ENCODE measurements at places on chromosomes 11 and 22. TPM values are rescaled to one million over a fixed set of nuclear protein-coding genes. Genes with fewer than 3 reads are reported as not detected.
A peak's percentile ranks its signal among the peaks of the same experiment; 100 is the strongest.

Gene CECR2
- 0.26 TPM for total RNA-seq

Gene SLC22A8
- not detected for total RNA-seq

Gene OR52E8
- not detected for total RNA-seq

DNA sequence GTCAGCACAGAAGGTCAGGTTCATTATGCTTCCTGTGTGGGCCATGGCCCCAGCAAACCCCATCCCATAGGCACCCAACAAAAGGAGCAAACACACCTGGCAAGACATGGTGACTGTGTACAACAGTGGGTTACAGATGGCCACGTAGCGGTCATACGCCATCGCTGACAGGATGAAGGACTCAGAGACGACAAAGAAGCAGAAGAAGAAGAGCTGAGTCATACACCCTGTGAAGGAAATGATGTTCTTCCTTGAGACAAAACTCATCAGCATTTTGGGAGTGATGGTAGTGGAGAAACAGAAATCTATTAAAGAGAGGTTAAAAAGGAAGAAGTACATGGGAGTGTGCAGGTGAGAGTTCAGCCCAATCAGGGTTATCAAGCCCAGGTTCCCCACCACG lies 309 bp downstream of the OR8B12 start:
- DNase-seq = no peak
- no peaks in the 10 kb centered on the region for H3K4me1 ChIP-seq
- H3K36me3 ChIP-seq = no peaks in the 10 kb centered on the region
- peaks cover 15% of the 10 kb centered on the region for H3K27me3 ChIP-seq

DNA sequence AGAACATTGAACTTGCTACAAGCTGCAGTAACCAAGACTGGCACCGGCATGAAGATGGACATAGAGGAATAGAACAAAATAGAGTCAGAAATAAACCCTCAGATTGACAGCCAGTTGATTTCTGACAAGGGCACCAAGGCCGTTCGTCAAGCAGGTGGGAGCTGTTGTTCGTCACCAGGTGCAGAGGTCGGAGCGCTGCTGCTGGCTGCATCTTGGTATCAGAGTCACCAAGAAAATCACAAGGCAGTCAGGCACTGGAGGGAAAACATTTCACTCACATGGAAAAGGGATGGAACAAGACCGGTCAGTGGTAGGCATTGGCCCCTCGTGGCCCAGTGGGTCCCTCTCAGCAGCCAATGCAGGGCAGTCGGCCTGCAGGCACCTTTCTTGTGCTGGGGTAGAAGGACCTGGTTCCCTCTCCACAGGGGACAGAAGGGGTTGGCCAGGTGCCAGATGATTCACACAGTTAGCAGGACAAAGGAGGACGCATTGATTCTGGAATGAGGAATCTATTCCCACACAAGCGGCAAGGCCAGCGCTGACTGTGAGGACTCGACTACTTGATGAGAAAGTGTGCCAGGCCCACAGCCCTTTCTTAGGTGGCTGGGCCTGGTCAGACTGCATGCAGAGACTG lies 115.8 kb upstream of the FGF3 start:
- no peak for DNase-seq
- H3K36me3 ChIP-seq = no peaks in the 10 kb centered on the region
- H3K27me3 ChIP-seq = peaks cover 13% of the 10 kb centered on the region

DNA sequence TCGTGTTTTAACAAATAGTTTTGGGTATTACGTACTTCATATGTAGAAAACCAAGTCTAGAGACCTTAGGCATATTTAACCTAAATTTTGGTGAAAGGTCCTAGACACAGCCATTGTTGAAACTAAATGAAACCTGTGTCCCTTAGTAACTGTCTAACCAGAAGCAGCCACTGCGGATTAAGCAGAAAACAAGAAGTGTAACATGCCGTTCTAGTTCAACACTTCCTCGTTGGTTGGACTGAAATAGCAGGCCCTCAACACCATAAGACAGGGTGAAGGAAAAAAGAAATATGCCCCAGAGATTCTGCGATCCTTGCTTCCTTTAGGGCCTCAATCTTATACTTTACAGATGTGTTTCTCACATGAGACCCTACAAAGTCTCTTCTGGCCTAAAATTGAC lies 2.0 kb downstream of the NAA40 start:
- H3K27ac ChIP-seq = no peak overlapping the region
- no peaks in the 10 kb centered on the region for H3K36me3 ChIP-seq
- H3K27me3 ChIP-seq = no peaks in the 10 kb centered on the region
- DNase-seq = no peak
- H3K4me3 ChIP-seq = peak overlapping the region; percentile 40

- H3K36me3 ChIP-seq = no peaks in the 10 kb centered on the region
- no peak overlapping the region for H3K27ac ChIP-seq
- H3K4me1 ChIP-seq = no peaks in the 10 kb centered on the region
- H3K27me3 ChIP-seq = peaks cover 7% of the 10 kb centered on the region
- no peak overlapping the region for H3K4me3 ChIP-seq
Measured at GRCh38 chr11:116376547-116376946, 396.2 kb downstream of the BUD13 start.

DNA sequence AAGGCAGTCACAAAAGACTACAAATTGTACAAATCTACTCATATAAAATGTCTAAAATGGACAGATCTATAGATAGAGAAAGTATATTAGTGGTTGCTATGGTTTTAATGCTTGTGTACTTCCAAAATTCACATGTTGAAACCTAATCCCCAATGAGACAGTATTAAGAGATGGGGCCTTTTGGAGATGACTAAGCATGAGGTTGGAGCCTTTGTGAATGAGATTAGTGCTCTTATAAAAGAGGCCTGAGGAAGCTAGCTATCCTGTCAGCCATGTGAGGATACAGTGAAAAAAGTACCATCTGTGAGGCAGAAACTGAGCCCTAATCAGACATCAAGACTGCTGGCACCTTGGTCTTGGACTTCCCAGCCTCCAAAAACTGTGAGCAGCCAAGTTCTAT lies 82.6 kb downstream of the CYP2R1 start:
- H3K27me3 ChIP-seq = no peaks in the 10 kb centered on the region
- H3K27ac ChIP-seq = no peak overlapping the region
- peaks cover 4% of the 10 kb centered on the region for H3K4me1 ChIP-seq
- H3K4me3 ChIP-seq = no peak overlapping the region

DNA sequence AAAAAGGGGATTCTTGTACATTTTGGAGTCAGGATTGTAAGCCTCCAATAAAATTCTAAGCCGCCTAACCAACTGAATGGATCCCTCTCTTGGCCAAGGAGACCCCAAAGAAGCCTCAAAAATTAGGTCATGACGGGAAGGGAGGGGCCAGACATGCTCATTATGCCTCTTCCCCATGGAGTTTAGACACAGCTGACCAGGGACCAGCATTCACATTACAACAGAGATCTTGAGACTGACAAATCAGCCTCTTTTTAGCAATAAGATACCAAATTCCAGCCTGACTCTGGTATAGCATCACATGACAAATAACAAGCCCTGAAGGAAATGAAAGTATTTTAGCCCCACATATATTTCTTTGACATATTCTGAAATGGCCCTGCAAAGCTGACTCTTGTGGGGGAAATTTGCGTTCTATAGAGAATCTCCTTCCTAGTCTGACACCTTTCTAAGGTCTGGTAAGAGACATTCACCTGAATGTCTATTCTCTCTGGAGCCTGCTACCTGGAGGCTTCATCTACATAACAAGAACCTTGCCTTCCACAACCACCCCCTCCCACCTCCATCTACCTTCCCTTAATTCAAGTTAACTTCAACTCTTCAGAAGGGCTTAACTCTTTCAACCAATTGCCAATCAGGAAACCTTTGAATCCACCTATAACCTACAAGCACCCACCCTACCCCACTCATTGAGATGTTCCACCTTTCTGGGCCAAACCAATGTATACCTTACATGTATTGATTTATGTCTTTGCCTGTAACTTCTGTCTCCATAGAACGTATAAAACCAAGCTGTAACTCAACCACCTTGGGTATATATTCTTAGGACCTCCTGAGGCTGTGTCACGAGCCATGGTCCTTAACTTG lies 10.3 kb downstream of the GAL start:
- H3K4me3 ChIP-seq = no peak overlapping the region
- DNase-seq = no peak
- peaks cover 18% of the 10 kb centered on the region for H3K4me1 ChIP-seq
- no peak overlapping the region for H3K27ac ChIP-seq
- no peaks in the 10 kb centered on the region for H3K36me3 ChIP-seq

DNA sequence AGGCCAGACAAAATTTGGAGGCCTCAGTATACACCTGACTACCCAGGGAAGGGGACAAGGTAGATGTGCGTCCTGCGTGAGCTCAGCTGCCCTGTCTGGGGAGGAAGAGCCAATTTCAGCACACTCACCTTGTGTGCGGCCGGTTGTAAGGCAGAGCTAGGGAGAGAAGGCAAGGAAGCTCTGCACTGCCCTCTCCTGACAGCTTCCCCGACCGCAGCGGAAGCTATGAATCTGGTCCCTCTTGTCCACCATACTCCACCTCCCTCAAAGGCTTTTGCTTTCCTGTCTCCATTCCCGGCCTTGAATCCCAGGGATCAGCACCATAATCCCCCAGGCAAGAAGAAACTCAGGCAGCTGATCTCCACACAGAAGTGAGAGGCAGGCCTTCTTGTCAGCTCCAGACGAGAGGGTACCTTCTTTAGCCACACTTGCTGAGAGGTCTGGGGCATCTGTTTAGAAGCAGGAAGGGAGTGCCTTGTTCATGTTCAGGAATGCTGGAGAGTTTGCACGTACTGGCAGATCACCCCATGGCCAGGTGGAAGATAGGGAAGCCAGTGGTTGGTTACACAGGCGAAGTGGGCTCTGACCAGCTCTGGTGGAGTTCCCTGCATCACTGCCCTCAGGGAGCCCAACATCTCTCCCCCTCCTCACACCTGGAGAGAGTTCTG lies 62.5 kb downstream of the FEZ1 start:
- no peak overlapping the region for H3K4me3 ChIP-seq
- H3K27ac ChIP-seq = no peak overlapping the region
- H3K27me3 ChIP-seq = peaks cover 16% of the 10 kb centered on the region
- H3K4me1 ChIP-seq = no peaks in the 10 kb centered on the region
- peak; percentile 6 for DNase-seq
- H3K36me3 ChIP-seq = no peaks in the 10 kb centered on the region

- H3K27me3 ChIP-seq = no peaks in the 10 kb centered on the region
- no peak overlapping the region for H3K4me3 ChIP-seq
- no peak overlapping the region for H3K27ac ChIP-seq
- no peaks in the 10 kb centered on the region for H3K4me1 ChIP-seq
Measured at GRCh38 chr11:46987183-46987582, 50.6 kb downstream of the CSTPP1 start.

- peak overlapping the region; percentile 88 for H3K27ac ChIP-seq
- peak overlapping the region; percentile 24 for H3K4me3 ChIP-seq
- DNase-seq = peak; percentile 27
- H3K4me1 ChIP-seq = peaks cover 48% of the 10 kb centered on the region
Measured at GRCh38 chr11:35013514-35014233, 97.3 kb downstream of the PDHX start.

GRCh38 chr11:12195768-12196167 lies 85.4 kb downstream of the MICAL2 start:
- no peaks in the 10 kb centered on the region for H3K27me3 ChIP-seq
- H3K36me3 ChIP-seq = peaks cover 14% of the 10 kb centered on the region
- peak; percentile 54 for DNase-seq
- H3K4me3 ChIP-seq = peak overlapping the region; percentile 81
- peak overlapping the region; percentile 86 for H3K27ac ChIP-seq
- peaks cover 70% of the 10 kb centered on the region for H3K4me1 ChIP-seq

DNA sequence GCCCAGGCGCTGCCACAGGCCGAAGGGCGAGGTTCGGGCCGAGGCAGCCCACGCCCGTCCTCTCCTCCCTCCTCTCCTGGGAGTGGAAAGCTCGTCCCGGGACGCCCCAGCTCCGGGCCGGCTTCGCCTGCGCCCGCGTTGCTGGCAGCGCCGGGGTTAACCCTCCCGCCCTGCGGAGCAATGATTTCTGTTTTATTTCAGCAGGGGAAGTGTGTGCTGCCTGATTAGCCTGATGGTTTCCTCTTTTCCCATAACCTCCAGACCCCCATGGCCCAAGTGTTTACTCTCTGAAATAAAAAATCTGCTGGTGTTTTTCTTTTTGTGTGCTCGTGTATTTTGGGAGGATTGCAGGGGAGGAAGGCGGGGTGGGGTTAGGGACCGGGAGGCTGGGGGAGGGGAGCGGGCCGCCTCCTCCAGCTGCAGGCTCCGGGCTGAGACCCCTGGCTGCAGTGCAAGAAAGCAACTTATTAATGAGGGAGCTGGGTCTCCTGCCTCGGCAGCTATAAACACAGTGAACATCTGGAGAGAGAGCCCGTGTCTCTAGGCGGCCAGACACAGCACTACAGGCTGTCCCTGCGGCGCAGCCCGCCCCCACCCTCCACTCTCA lies 38.6 kb downstream of the ETS1 start:
- H3K4me3 ChIP-seq = peak overlapping the region; percentile 77
- DNase-seq = peak; percentile 36
- H3K27me3 ChIP-seq = no peaks in the 10 kb centered on the region
- H3K27ac ChIP-seq = peak overlapping the region; percentile 77
- H3K4me1 ChIP-seq = peaks cover 81% of the 10 kb centered on the region

DNA sequence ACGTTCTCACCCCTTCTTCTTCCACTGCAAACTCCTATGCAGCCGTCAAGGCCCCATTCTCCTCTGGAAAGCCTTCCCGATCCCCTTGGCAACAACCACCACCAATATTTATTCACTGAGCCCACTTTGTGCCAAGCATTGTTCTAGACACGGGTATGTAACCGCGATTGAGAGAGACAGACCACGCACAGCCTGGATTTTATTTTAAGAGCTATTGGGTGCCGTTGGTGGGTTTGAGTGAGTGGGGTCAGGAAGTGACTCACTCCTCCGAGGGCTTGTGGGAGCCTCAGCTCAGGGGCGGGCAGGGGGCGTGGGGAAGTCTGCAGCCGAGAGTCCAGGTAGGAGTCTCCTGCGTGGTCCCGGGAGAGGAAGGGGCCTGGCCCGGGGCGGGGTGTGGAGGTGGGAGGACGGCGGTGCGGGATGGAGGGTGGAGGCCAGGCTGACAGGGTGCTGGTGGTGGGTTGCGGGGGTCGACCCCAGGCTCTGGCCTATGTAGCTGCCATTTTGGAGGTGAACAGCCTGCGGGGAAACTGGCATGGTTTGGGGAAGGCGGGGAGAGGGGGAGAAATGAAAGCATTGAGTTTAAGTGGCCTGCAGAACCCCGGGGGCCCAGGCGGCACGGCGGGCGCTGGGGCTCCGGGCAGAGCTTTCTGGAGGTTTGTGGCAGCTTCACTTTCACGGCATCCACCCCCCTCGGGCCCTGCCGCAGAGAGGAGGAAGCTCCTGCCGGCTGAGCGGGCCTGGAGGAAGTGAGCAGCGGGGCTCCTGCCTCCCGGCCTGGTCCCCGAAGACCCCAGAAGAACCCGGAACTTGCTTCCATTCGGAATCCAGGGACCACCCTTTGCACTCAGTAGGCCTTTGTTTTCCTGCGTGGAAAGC lies 547 bp downstream of the PARVG start:
- peak; percentile 69 for DNase-seq
- no peaks in the 10 kb centered on the region for H3K27me3 ChIP-seq
- H3K4me3 ChIP-seq = peak overlapping the region; percentile 97
- H3K27ac ChIP-seq = peak overlapping the region; percentile 92
- H3K36me3 ChIP-seq = peaks cover 13% of the 10 kb centered on the region
- peaks cover 27% of the 10 kb centered on the region for H3K4me1 ChIP-seq
